LHCN-M2 (cell line): ENCODE measurements at places on chromosomes 1 and 21. TPM values are rescaled to one million over a fixed set of nuclear protein-coding genes. Genes with fewer than 3 reads are reported as not detected.

The PTGFR gene
- 26.5 and 32.8 TPM in 2 replicates for total RNA-seq

The RHBDL2 gene
- total RNA-seq = 0.17 and 0.96 TPM in 2 replicates

The CASQ2 gene
- total RNA-seq = 0.17 and 0.19 TPM in 2 replicates

The ADGRL4 gene
- total RNA-seq = 2.0 and 2.1 TPM in 2 replicates

The STYXL2 gene
- 2.6 and 4.8 TPM in 2 replicates for total RNA-seq

The FCAMR gene
- not detected in 2 replicates for total RNA-seq

The FAM151A gene
- not detected in 2 replicates for total RNA-seq

DNA sequence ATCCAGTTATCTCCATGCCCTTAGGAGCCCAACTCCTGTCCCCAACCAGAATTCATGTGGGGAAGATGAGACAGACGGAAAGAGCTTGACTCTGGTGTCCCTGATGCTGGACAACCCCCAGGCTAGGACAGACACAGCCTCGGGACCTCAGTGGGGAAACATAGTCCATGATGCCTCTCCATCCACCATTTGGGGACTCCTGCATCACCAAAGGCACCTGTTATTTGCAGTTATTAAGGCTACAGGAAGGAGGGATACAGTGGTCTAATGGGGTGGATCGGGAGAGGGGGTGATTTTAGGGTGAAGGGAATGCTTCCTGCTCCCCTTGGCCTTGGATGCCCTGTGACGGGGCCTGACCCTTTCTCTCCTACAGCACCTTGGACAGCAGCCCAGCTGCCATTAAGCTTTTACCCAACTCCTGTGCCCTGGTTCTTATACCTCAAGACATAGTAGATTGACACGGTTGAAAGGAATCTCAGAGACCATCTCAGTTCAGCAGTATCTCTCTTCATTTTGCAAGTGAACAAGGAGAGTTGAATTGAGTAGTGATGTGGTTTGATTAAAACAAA lies 111.6 kb downstream of the MATN1 start:
- DNase-seq = no peak

DNA sequence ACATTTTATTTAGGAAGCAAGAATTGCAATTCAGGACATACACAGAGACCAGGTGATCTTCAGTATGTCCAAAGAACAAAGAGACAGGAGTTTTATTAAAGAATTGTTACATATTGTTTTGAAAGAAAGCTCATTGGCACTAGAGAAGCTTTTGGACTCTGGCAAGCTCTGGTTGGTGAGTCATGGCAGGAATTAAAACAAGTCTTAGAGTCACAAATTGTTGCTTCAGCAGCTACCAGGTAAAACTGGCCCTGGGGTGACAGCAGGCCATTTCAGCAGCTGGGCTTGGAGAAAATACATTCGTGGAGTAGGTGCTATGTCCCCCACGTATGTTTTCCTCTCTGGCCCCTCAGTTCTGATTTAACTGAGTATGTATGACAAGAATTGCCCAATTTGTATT lies 58.8 kb downstream of the MAP3K21 start:
- DNase-seq = no peak

DNA sequence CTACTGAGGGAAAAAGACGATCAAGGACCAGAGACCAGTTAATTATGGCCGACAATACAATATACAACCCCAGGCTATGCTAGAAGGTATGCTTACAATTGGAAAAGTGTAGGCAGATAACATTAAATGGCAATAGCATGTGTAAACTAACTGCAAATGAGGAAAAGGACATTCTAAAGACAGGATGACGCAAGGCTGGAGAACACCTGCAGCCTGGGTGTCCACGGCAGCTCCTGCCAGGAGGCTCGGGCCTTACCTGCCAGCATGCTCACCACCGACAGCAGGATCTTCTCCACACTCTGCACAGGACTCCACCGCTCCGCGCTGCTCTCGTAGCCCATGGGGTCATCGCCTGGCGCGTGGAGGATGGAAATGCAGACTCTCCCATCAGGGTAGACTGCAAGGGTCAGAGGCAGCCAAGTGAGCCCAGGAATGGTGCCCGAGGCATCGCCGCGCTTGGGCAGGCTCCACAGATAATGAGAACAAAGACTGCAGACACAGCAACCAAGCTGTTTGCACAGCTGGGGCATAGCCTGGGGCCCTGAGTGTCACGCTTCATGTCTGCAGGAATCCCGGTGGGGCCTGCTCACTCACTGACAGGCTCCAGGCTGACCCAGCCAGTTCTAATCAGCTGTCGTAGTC lies 28.2 kb downstream of the UBE2G2 start:
- no peak for DNase-seq

GRCh38 chr1:194289569-194290266 lies 1103.3 kb upstream of the B3GALT2 start:
- DNase-seq = no peak

DNA sequence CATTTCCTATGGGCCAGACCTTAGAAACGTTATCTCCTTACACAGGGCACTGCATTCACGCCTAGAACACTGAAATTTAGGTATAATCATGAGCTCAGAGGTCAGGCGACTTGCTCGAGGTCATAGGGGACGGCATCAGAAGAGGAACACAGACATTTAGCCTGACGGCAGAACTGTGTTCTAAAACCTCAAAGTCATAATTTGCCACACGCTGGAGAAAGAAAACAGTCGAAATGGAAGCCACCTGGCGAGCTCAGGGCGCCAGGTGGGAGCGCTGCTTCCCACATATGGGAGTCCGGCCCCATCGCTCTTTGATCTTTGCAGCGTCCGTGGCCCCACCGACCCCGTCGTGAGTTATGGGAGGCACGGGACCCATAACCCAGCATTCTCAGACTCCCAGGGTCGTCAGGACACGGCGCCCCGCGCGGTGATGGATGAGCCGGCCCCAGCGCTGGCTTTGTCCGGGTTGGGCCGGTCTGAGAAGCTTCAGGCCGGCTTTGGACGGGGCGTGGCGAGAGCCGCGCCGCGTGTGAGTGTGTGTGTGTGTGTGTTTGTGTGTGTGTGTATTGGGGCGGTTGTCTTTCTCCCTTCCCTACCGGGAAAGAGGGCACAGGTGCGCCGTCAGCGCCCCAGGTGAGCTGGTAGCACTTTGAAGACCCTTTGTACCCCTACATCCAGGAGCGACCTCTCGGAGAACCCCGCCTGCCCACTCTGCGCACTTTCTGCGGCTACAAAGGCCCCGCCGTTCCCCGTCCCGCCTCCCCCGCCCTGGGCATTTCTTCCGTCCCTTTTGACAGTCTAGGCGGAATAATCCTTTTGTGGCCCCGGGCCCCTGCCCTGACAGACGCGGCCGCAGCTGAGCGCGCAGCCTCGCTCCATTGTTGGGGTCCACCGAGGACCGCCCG lies 861 bp upstream of the DRAXIN start:
- DNase-seq = no peak

DNA sequence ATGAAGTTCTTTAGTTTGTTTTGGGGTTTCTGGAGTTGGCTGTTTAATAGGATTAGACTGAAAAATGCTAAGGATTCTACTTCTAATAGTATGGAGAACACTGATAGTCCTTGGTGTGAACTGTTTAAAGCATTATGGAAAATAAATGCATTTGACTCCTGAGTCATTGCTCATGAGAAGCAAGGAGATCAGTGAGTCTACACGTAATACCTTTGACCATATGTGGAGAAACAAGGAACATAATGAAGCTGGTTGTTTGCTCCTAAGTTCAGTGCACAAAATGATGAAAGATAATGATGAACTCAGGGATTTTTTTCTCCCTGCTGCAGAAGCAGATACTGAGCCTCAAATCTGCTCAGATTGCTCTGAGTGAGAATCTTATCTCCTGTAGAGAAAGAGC lies 158.9 kb upstream of the COL11A1 start:
- DNase-seq = peak; percentile 28

GRCh38 chr21:43348801-43349261 lies 78.1 kb downstream of the SIK1 start:
- DNase-seq = no peak

DNA sequence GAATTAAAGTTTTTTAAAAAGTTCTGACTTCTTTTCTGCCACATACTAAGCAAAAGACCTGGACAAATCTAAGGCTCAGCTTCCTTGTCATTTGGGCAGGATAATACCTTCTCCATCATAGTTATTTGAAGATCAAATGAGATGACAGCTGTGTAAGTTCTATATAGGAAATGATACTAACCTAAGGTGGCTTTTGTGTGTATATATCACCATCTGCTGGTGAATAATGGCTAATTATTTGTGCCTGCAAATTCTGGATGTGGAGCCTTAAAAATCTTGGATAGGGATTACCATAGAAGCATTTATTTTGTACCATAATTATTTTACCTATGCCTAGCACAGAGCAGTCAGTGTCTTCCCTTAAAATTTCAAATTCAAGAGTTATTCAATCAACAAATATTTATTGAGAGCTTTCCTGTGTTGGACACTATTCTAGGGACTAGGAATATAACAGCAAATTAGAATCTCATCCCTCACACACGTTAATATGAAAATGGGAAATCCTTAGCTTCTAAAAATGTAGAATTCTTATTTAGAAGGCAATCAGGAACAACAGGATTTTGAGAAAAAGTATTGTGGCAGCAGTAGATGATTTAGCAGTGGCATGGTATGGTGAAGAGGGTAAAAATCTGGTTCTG lies 89.8 kb downstream of the TMEM200B start:
- peak; percentile 40 for DNase-seq

DNA sequence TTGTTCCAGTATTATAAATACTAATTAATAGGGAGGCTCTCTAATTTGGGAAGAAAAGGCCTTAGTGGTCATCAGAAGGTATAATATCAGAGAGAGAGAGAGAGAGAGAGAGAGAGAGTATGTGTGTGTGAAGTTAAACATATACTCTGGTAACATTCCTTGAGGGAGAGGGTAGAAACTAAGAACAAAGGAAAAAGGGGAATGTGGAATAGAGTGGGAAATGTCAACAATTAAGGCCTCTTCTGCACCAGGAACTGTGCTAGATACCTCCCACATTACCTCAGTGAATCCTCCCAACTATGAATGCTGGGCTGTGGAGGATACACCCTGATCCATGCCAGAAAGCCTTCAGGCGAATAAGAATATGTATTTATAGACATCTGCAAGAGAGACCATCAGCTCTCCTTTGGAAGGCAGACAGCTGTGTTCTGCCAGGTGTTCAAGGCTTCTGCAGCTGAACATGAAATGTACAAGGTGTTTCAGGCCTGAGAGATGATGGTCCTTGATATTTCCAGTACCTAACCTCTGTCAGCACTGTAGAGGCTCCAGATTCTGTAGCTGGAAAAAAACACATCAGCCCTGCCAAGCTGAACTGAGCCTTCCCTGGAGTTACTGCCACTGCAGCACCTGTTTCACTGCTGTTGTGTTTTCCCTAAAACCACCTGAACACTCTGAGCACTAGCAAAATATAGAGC lies 29.1 kb downstream of the TBX15 start:
- no peak for DNase-seq

GRCh38 chr1:77182083-77182482 lies 37.1 kb downstream of the PIGK start:
- no peak for DNase-seq

DNA sequence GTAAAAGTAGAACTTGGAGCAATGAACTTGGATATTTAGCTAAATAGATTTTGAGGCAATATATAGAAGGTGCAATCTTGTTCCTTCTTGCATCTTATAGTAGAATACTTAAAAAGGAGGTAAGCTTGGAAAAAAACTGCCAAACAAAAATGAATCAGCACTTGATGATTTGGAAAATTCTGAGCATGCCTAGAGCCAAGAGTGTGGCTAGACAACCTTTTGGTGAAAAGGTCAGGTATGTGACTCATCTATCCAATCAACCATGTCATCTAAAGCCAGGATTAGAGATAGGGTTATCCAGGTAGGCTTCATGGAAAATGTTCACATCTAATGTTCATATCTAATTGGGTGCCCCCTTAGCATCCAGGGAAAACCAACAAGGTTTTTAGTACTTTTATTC lies 515.0 kb downstream of the COL11A1 start:
- no peak for DNase-seq

- DNase-seq = no peak
Measured at GRCh38 chr1:60936591-60937342, 145.6 kb upstream of the NFIA start.

GRCh38 chr1:180144659-180145357 lies 9.9 kb upstream of the QSOX1 start:
- no peak for DNase-seq

- DNase-seq = no peak
Measured at GRCh38 chr1:79585801-79586200, 579.3 kb upstream of the ADGRL4 start.

DNA sequence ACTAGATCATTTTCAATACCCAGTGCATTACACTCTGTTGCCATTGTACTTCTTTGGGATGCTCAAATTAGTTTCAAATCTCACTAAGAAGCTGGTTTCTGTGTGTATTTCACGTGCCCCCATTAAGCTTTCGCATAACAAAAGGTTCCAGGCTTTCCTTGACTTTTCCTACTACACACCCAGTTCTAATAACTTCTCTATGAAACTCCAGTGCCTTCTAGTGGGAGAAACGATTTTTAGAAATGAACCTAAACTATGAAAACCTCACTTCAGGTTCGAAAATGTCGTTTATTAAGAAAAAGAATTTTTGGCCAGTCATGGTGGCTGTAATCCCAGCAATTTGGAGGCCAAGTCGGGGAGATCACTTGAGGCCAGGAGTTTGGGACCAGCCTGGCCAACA lies 2.8 kb downstream of the CFHR4 start:
- DNase-seq = peak; percentile 12

GRCh38 chr1:58006421-58007046 lies 540.0 kb downstream of the OMA1 start:
- DNase-seq = no peak

DNA sequence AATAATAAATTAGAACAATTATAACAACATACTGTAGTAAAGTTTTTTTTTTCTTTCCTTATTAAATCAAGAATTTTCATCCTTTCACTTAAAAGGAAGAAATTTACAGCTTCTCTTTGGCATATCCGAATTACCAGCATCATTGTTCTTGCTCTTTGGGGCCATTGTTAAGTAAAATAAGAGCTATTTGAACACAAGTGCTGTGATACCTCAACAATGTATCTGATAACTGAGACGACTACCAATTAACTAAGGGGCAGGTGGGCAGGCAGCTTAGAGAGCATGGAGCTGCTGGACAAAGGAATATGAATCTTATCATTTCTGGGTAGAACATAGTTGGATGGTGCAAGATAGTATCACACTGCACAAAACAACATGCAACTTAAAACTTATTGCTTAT lies 719.9 kb upstream of the TMPRSS15 start:
- no peak for DNase-seq

GRCh38 chr1:24728982-24729381 lies 16.3 kb upstream of the CLIC4 start:
- DNase-seq = no peak

GRCh38 chr1:206787891-206788290 lies 15.6 kb upstream of the IL10 start:
- peak; percentile 81 for DNase-seq

DNA sequence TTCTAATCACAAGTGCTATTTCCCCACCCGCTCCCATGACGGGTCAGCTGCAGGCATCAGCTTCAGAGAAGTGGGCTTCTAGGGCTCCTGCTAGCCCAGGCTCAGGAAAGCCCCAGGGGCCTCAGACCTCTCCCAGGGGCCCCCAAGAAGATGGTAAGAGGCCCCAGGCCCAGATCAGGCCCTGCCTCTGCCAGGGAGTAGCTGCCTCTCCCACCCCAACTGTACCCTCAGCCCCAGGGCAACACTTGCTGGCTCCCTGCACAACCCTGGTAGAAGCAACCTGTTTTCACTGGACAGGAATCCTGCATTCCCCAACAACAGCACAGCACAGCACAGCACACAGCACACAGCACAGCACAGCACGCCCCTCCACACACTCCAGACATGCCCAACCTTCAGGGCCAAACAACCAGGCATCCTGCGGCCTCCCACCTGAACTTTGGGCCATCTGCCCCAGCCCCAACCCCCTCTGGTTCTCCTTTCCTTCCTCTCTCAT lies 6.5 kb downstream of the BLACAT1 start:
- DNase-seq = no peak
